Activated effector memory CD4-positive, alpha-beta T cell treated with anti-CD3 and anti-CD28 coated beads, Interleukin-2, amount 50 U/mL, for 16 hours (primary cell): ENCODE measurements at places on chromosomes 6 and 20.

DNA sequence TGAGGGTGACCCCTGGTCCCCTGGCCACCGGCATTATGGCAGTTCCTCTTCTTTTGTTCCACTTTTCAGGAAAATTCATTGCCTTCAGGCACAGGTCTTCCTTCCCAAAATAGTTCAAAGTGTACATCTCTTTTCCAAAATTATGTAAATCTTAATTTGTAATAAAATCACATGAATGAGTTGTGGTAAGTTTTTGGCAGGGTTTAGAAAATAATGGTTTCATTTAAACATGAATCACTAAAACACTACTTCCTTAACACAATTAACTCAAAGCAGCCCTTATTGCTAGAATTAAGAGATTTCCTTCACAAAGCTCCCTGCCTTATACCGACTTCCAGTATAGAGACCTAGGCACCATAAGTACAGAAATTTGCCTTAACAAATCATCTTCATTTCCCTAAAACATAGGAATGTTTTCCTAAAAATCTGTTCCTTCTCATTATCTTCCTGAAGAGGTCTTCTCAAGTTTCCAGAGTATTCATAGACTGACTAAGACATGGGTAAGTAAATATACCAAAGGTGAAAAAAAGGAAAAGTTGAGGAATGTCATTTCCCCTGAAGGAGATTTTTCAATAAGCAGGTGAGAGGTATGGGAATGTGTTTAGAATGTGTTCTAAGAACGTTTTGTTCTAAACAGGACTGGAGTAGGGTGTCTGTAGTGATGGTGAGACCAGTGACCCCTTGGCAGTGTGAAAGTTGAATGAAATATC lies 148.2 kb upstream of the CITED2 start:
- DNase-seq: no peak

DNA sequence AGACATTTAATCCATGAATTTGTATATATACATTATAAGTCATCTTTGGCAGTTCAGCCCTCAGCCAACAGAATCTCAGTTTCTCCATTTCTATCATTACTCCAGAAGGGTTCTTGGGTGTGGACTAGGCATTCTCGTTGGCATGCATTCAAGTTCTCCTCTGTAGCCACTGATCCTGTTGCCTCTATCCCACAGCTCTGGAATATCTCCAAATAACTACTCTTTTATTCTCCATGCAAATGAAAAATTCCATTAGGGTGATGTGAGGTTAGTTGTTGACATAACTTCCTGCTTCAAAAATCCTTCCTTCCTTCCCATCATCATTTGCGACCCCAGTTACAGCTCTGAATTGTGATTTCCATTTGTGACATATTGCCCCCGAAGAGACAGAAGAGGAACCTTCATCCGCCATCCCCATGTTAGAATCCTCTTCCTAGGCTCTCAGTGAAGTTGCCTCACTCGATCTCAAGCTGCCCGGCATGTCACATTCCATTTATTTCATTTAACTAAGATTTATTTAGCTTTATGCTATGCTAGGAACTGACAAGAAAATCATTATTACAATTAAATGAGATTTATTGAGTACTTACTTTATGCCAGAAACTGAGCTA lies 93.7 kb upstream of the EDN1 start:
- DNase-seq: no peak

DNA sequence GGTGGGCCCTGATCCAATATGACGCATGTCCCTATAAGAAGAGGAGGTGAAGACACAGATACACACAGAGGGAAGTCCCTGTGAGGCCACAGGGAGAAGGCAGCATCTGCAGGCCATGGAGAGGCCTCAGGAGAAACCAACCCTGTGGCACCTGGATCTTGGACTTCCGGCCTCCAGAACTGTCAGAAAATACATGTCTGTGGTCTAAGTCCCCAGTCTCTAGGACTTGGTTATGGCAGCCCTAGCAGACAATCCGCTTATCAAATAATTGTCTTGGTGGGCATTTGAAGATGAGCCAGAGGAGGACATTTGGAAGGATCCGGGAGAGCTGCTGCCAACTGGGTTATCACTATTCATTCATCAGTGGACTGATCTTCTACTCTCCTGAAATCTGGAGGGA lies 57.6 kb upstream of the FOXQ1 start:
- DNase-seq: no peak

DNA sequence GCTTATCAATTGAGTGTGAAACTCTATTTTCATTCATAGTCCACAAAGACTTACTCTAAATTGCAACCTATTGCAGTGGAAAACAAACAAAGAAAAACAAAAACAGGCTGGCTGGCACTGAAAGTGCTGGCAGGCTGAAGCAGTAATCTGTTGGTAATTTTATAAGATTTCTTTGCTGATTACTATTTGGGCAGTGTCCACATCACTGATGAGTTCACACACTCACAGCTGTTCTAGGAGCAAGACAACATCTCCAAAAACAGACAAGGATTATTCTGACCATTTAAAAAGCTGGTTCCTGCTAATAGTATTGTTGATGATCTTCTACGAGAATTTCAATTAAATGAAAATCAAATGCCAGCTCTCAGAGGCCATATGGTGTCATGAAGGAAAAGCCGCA lies 26.9 kb downstream of the MARCKS start:
- no peak for DNase-seq

- DNase-seq: no peak
Observed at GRCh38 chr6:167762259-167762962, 64.3 kb upstream of the AFDN start.

- DNase-seq: no peak
Observed at GRCh38 chr6:25270559-25270958, 8.6 kb upstream of the CARMIL1 start.

DNA sequence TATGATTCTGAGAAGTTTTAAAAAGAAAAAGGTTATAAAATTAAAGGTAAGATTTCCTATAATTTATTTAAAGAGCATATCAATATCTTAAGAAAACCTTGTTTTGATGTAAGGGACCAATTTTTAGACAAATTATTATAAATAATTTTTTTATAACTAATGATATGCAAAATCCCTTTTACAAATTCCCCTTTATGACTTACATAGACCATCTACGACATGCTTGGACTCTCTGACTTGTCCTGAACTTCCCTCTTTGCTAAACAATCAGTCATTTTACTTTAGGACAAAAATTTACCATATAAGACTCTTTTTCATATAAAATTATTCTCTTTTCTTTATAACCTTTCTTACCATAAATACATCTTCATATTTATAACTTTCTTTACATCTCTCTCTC lies 15.3 kb upstream of the ANGPT4 start:
- DNase-seq: no peak

- DNase-seq: no peak
Observed at GRCh38 chr6:52494298-52495072, 74.3 kb downstream of the EFHC1 start.

DNA sequence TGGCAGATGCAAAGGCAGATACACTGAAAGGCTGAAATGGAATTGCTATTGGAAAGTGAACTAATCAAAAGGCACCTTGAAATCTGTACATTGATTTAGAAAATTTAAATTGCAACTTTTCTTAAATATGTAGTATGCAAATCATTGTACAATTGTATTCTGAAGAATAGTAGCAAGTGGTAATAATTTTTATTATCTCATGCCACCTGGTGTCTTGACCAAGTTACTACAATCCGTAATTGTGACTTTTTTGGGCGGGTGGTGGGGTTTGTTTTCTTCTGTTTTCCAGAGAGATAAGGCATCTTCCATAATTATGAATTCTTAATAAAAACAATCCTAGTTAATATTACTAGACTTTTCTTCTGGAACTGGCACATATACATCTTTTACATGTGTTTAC lies 12.5 kb upstream of the BCKDHB start:
- no peak for DNase-seq

DNA sequence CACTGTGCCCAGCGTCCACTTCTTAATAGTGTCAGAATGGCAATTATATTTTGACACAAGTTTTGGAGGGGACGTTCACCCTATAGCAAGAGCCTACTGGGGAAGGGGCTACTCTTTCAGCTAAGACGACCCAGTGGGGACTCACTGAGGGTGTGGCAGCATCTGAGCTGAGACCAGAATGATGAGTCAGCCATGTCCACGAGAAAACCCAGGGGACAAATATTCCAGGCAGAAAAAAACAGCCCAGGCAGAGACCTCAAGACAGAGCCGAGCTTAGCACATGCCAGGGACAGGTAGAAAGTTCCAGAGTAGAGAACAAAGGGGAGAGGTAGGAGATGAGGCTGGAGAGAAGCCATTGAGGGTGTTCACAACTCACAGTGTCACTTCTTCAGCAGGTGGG lies 11.2 kb downstream of the CNBD2 start:
- DNase-seq: no peak

- DNase-seq: no peak
Observed at GRCh38 chr6:129576456-129576855, 133.5 kb downstream of the ARHGAP18 start.

DNA sequence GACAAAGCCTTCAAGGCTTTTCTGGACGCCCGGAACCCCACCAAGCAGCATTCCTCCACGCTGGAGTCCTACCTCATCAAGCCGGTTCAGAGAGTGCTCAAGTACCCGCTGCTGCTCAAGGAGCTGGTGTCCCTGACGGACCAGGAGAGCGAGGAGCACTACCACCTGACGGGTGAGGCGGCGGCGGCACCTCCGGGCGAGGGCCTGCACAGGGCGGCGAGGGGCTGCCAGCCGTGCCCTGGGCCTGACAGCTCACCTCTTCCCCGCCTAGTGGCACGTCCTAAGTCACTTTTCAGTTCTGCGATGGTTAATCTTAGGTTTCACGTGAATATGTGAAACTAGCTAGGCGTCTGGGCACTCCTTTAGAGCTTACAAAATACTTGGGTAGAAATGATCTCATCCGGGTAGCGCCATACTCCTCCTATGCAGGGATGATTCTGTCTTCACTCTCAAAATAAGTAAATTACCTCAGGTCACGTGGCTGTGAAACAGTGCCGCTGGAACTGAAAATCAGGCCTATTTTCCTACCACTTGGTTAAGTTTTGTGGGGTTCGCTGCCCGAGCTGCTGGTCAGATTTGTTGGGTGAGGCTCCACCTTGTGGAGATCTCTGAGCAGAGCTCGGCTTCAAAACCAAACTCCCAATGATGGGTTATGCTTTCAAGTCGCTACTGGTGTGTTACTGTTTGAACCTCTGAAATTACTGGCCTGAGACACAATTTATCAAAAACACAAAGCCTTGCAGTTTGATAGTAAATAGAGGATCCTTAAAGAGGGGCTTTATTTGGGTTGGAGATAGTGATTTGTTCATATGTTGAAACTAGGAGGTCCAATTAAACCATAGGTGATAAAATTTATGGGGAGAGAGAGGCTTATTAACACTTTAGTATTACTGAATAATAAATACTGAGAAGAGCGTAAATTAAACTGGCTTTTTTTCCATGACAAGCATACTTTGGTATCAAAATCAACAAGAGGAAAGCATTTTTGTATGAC lies 15.5 kb upstream of the CLDN20 start:
- peak; percentile 73 for DNase-seq

GRCh38 chr20:32484225-32484957 lies 100.7 kb downstream of the NOL4L start:
- DNase-seq: peak; percentile 78

GRCh38 chr20:57484772-57485171 lies 40.2 kb downstream of the CTCFL start:
- DNase-seq: peak; percentile 39

DNA sequence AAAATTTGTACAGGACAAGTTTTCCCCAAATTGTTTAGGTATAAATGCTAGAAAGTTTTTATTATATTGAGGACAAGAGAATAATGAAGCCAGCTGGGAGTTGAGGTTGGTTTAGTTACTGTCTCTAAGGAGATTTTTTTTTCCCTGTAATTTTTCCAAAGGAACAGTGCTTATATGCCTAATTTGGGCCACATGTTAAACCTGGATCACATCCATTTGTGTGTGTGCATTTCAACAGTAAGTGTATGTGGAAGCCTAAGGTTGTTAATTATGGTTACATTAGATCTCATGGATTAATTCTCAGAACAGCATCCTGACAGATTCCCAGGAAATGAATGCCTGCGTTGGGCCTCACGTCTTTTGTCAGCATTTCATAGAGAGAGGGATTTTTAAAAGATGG lies 4.5 kb downstream of the IGF2R start:
- no peak for DNase-seq

- no peak for DNase-seq
Observed at GRCh38 chr6:169051371-169051770, 202.3 kb downstream of the THBS2 start.

DNA sequence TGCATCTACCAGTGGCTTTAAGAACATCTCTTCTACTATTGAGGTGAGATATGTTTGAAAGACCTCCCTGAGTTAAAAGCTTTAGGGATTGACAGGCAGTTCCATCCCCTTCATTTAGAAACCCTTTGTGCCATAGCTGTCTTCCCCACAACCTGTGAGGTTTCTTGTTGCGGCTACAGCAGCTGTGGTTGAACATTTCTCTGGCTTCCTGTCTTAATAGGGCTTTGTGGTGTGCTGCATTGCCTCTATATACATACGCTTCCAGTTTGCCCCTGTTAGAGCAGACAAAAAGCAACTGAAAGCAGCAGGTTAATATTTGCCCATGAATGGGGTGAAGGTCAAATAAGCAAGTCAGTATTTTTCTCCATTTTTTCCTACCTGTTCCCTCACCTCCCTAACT lies 210.2 kb downstream of the TMEM200A start:
- DNase-seq: peak; percentile 74

DNA sequence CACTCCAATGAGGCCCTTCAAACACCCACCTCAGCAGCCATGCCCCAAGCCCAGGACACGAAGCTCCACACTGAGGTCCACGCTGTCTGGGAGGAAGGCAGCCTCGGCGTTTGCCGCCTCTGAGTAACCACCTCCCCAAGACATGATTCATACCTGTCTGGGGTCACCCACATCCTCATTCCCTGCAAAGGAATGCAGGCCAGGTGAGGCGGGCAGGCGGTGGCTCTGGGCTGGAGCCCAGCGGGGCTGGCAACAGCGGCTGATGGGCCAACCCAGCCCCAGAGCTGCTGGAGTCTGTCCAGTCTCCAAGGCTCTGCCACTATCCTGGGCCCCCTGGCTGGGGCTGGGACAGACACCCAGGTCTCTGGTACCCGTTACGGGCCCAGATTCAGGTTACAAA lies 14.8 kb downstream of the PMEPA1 start:
- DNase-seq: no peak

- DNase-seq: no peak
Observed at GRCh38 chr20:59678951-59679350, 74.6 kb downstream of the PHACTR3 start.

GRCh38 chr6:65680232-65680631 lies 26.8 kb downstream of the EYS start:
- no peak for DNase-seq

- no peak for DNase-seq
Observed at GRCh38 chr6:84556541-84557335, 207.7 kb downstream of the TBX18 start.

- no peak for DNase-seq
Observed at GRCh38 chr6:65091561-65091960, 615.5 kb downstream of the EYS start.

DNA sequence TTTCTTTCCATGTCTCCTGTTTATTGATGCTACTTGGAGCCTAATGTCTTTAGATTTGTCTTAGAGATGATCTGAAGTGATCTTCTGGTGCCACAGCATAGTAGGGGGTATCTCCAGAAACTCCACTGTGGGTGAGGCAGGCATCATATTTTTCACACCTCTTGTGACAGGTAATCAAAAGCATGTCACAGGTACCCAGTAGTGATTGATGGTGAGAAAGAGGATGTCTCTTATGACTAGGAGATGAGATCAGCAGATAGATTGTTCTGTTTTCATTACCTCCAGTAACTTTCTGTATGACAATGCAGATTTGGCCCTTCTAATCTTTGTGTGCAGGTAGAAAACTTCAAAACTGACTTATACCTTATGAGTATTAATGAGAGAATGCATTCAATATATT lies 13.5 kb downstream of the NCOA7 start:
- no peak for DNase-seq
